Eye (tissue), 1 donor: ENCODE measurements at places on chromosomes 6 and 20.

DNA sequence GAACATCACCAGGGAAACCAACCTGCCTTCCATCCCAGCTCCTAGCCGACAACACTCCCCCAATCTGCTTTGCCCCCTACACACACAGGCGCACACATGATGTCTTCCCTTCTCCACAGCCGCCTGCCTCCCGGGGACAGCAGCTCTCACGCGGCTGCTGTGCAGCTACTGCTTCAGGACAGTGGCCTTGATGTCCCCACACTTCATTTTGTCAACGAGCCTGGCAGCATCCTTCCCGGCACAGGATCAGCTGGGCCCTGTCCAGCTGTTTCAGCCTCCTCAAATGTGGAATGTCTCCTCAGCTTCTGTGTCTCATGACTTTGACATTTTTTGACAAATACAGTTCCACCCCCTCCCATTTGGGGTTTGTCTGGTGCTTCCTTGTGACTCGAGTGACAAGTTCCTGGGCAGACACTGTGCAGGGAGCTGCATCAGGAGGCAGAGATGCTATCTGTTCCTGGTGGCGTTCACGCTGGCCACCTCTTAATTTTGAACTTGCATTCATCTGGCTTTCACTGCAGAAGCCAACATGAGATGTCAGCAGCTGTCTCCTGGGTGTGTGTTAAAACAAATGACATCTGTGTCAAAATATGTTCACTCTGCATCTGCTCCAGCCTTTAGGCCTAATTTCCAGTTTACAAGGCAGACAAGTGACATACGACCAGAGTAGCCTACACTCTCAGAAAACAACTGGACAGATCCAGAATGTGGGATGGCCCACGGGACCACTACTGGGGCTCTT lies 57.2 kb downstream of the GINS1 start:
- DNase-seq = no peak

GRCh38 chr6:146295695-146296094 lies 247.9 kb upstream of the RAB32 start:
- DNase-seq = no peak

DNA sequence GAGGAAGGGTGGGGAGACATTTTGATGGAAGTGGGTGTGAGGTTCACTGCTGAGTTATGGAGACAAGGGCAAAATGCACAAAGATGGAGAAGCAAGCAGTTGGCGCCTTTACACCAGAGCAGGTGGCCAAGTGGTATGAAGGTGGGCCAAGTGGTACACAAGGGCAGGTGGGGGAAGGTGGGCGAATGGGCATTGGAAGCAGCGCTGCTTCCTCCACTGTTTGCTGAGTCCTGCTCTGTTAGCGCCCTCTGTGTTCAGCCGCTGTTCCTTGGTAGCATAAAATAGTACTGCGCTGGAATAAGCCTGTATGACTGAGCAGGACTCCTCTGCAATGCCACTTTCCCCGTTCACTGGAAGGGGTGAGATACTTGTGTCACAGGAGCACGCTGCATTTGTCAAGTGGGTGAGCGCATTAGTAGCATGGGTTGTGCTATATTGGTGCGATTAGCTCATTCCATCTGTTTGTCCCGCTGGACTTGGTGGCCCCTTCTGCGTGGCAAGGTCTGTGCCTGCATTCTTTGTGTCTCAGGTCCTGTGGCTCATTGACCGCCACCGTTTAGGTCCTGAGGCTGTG lies 116.4 kb downstream of the TOX2 start:
- no peak for DNase-seq

- no peak for DNase-seq
Measured at GRCh38 chr20:24472426-24472825, 3.0 kb downstream of the SYNDIG1 start.

DNA sequence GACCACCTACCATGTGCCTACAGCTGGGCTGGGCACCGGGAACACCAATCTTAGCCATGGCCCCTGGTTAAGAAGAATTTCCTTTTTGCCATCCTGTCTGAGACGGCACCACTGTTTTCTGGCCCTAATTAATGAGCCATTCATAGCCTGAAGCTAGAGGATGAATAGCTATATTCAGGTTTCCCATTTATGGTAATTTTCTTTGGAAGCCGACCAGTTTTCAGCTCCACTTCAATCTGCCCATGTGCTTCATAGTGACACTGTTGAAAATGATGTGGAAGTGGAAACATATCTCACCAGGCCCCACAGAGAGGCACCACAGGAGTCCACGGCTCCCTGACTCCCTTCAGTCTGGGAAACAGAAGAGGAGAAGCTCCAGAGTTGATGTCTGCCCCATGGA lies 22.6 kb upstream of the ULBP3 start:
- no peak for DNase-seq

DNA sequence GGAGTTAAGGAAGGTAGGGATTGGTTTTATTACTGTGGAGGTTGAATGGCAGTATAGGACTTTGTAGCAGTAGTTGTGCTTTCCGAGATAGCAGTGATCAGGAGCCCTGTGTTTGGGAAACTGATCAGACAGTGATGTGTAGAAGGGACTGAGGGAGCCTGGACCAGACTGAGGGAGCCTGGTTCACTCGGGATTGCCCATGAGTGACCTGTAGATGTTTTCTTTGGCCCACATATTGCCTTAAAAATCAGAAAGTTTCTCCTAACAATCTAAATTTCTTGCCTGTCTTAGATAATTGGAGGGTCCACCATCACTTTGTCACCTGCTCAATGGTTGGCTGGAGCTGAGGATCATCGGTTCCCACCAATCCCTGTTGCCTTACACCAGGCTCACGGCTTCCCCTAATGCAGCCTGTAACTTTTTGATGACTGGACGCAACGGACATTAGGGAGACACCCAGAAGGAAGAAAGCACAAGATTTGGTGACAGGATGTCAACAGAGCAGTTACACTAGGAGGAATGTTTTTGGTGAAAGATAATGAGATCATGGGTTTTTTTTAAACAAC lies 1.1 kb downstream of the CDS2 start:
- DNase-seq = peak; percentile 34

DNA sequence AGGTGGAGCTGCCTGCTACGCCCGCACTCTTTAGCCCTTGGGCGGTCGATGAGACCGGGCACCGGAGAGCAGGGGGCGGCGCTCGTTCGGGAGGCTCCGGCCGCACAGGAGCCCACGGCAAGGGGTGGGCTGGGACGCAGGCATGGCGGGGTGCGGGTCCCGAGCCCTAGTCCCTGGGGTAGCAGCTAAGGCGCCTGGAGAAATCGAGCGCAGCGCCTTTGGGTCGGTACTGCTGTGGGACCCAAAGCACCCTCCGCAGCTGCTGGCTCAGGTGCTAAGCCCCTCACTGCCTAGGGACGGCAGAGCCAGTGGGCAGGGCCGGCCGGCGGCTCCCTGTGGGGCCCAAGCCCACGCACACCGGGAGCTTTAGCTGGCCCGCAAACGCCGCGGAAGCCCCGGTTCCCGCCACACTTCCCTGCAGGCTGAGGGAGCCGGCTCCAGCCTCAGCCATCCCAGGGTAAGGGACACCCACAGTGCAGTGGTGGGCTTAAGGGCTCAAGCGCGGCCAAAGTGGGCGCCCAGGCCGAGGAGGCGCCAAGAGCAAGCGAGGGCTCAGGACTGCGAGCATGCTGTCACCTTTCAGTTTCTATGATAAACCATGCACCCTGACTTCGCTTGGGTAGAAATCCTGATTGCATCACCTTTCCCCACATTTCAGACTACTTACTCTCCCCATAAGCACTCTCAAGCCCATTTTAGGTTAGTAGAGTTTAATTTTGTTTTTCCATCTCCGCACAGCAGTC lies 52.0 kb downstream of the MYLIP start:
- no peak for DNase-seq

GRCh38 chr6:74939721-74940620 lies 265.9 kb downstream of the COL12A1 start:
- no peak for DNase-seq

DNA sequence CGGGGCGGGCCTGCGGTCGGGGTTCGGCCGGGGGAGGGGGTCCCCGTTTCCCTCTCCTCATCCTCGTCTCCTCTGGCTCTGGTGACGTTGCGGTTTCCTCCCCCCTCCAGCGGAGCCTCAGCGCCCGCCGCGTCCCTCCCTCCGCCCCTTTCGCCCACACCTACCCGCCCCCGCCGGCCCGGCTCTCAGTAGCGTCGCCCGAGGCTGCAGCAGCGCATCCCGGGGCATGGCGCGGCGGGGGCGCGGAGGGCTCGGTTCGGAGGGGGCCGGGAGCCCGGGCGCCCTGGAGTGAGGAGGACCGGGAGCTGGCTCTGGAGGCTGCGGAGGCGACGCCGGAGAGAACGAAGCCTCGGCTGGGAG lies at the start of gene DSE:
Gene DSE (plus strand): TSS at position 188 of the 360 bp plus-strand sequence. CDS start 28,304 bp downstream, outside the sequence.
- no peak for DNase-seq

DNA sequence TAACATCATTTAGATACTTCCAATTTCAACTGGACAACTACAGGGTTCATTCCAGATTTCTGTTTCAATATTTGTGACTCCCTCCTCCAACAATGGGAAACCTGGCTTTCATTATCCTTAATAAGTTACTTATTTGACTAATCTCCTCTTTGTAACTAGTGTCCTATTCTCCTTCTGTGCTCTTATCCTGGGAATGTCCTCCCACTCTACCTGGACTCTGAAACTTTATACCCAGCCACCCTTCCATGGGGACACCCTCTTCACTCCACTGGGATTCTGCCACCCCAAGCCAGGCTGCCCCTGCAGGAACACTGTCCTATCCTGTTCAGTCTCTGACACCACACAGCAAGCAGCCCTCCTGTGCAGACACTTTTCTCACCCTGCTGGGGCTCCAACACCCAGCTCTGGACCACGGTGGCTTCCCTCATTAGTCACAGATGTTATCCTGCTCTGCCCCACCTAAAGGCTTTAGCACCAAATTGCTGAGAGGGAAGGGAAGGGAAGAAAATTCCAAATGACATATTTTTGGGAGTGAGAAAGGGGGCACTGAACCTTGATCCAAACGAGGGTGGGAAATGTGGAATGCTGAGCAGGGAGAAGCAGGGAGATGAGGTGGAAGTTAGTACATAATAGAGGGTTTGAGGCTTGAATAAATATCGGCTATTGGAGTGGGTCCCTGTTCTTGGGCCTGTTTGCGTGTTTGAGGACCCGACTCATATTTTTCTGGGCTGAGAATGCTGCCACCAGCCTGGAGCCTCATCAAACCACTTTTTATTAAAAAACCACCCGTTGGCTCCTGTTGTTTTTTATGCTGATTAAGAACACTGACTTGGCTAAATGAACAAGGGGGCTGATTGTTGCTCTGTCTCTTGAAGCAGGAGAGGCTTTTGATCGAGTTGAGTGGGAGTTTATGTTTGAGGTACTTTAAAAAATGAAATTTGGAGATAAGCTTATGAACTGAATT lies 54.0 kb upstream of the AKIRIN2 start:
- peak; percentile 36 for DNase-seq

GRCh38 chr6:39312912-39313525 lies 1.2 kb downstream of the KCNK17 start:
- DNase-seq = no peak

GRCh38 chr6:132218059-132218696 lies 183.1 kb downstream of the MOXD1 start:
- peak; percentile 66 for DNase-seq

DNA sequence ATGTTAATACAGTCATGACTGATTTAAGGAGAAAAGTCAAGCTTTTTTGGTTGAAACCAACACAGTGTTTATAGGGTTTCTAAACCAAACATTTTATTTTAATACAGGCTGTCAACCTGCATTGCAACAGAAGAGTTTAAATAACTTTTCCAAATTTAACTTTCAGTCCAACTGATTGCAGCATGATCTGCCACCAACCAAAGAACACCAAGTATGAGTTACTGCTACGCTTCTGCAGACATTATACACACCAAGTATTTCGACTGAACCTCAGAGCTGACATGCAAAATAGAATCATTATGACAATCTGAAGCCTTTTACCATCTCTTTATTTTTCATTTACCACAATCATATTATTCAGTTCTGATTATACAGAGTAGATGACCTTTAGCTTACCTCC lies 151.2 kb upstream of the DST start:
- no peak for DNase-seq

DNA sequence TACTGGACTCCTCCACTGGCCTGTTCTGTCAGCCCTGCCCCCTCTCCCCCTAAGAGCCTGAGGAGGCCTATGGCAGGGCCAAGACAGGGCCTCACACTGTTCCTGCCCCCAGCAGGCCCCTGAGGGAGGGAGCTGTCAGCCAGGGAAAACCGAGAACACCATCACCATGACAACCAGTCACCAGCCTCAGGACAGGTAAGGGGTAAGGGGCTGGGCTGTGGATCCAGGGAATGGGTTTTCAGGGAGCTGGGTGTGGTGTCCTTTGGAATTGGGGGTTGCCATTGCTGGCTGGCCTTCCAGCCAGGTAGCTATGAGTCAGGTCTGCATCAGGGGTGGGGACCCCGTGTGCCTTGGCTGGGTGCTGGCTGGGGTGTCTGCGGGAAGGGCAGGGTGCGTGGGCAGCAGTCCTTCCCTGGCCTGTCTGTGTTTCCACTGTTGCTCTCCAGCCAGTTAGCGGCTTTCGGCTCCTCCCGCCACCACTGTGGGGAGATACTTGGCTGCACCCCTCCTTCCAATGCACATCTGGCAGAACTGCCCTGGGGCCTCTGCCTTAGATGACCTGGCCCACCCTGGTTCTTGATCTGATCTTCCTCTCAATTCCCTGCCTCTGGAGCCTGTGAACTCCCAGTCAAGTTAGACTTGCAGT lies 3.9 kb downstream of the SLC29A1 start:
- peak; percentile 47 for DNase-seq

DNA sequence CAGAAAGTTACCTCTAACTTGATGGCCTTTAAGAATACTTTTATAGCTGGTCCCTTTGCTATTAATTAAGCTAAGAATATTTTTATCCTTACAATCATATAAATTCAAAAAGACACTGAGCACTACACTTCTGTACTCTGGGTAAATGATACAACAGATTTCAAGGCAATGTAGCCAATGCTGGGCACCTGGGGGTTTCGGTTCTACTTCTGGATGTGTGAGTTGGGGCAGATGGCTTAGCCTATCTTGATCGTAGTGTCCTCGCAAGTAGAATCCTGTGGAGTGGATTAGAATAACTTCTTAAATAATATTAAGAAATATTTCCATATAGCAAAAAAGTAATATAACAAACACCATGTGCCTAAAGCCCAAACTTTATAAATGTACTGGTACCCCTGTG lies 96.9 kb upstream of the NT5E start:
- no peak for DNase-seq

GRCh38 chr6:42295677-42296076 lies 78.0 kb upstream of the MRPS10 start:
- DNase-seq = no peak

DNA sequence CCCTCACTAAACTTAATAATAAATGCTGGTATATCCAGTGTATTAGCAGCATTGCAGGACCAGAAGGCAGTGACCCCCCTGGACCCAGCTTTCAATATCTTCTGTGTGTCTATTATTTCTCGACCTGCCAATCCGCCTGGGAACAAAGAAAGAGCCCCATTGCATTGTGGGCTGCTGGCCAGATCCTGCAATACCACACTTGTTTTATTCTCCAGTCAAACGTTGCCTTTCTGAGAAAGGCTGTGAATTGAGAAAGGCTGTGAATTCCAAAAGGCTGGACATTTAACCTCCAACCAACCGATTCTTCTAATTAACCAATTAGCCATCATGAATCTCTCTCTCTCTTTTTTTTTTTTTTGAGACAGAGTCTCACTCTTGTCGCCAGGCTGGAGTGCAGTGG lies 1.5 kb upstream of the MTO1 start:
- DNase-seq = peak; percentile 69
